Stimulated activated CD4-positive, alpha-beta T cell treated with anti-CD3 and anti-CD28 coated beads, Interleukin-15, amount 100 ng/mL, for 1 hour (primary cell): ENCODE measurements at places on chromosomes 6 and 20.

GRCh38 chr6:26545627-26546026 lies 7.5 kb downstream of the HMGN4 start:
- no peak for DNase-seq

DNA sequence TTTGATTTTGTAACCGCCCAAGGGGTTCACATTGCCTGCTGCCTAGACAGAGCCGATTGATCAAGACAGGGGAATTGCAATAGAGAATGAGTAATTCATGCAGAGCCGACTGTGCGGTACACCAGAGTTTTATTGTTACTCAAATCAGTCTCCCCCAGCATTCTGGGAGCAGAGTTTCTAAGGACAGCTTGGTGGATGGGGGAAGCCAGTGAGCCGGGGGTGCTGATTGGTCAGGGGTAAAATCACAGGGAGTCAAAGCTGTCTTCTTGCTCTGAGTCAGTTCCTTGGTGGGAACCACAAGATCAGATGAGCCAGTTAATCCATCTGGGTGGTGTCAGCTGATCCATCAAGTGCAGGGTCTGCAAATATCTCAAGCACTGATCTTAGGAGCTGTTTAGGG lies 60.0 kb upstream of the EZR start:
- no peak for DNase-seq

- no peak for DNase-seq
Measured at GRCh38 chr6:149846321-149846720, 17.8 kb downstream of the LRP11 start.

DNA sequence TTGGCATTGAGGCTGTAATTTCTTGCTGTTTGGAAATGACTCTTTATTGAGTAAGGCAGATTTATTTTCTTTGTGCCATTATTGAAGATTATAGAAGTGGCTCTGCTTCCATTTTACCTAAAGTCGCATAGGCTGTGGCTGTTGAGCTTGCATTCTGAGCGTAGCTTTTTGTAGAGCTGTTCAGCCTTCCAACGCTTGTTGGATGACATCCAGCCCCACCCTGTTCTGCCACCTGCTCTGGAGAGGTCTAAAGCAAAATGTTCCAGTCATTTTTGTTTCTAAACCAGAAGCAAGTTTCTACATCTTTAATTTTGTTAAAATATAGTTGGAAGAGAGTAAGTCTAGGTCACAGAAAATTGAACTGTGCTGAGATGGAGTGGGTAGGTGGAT lies 24.4 kb downstream of the UST start:
- DNase-seq, result no peak

DNA sequence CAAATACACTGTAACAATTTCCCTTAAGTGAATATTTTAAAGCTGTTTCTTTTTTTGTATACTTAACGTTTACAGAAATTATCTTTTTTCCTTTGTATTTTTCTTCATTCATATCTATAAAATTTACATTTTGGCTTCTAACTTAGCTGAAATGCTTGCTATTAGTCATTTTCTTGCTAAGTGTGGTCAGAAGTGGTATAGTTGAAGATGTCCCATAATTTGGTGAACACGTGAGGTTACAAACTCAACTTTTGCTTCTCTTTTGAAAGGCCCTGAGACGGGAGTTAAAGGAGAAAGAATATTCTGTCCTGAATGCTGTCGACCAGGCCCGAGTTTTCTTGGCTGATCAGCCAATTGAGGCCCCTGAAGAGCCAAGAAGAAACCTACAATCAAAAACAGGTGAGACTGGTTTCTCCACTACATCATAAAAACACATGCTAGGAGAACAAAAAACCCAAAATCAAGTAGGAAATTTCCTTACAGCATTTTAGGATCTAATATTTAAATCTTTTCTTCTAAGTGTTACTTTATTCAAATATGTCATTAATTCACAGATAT lies 445.0 kb downstream of the UTRN start:
- DNase-seq, result no peak

DNA sequence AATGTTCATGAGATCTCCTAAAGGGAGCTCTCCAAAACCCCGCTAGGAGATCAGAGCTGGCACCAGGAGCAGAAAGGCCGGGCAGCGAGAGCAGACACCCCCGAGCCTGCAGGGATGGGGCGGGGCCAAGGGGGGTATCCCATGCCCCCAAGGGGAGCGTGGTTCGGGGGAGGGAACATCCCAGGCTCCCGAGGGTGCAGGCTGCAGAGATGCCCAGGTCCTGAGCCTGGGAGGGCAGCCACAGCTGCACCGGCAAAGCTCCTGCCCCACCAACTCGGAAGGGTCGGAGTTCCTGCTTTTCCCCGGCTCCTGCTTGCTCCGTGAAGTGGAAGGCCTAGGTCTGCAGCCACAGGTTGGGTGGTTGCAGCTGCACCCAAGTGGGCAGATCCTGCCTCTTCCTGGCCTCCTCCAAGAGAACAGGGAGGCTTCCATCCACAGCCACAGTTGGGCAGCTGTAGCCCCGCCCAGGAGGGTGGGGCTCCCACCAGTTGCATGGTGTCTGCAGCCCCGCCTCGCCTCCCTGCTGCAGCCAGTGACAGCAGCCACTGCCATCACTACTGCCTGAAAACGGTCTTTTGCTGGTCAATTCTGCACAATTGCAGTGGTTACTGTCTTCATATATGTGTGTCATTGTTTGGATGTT lies 13.4 kb upstream of the GMNN start:
- DNase-seq, result no peak

DNA sequence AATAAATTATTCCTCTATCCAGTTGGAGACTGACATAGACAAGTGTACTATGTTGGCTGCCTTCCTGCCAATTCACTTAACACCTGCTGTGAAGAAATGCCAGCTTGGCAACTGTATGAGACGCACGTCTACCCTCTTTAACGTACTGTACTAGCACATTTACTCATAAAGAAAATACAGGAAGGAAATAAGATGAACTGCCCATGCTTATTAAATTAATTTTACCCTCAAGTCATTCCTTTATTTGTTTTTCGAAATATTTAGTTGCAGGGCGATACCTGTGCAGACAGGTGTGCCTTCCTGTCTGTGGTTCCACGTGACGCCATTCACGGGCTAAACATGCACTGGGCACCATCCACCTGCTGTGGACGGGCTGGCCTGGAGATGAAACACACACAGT lies 52.0 kb downstream of the PSMG4 start:
- DNase-seq, result no peak

GRCh38 chr20:11001764-11002540 lies 328.2 kb upstream of the JAG1 start:
- no peak for DNase-seq

DNA sequence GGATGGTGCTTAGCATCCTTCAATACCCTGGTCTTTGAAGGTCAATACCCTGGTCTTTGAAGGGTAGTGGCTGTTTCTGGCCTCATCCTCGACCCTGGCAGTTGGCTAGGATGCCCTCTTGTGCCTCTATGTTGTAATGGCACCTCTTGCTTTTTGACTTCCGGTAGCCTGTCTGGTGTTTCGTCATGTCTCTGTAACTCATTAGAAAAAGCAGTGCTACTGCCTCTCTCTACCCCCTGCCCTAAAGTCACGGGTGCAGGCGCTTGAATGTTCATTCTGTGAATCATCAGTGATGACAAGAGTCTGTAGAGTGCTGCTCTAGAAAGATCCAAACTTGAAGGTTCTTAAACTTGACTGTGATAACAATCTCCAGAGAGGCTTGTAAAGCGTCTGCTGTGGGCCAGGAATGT lies 28.3 kb downstream of the RSPO4 start:
- DNase-seq, result no peak

DNA sequence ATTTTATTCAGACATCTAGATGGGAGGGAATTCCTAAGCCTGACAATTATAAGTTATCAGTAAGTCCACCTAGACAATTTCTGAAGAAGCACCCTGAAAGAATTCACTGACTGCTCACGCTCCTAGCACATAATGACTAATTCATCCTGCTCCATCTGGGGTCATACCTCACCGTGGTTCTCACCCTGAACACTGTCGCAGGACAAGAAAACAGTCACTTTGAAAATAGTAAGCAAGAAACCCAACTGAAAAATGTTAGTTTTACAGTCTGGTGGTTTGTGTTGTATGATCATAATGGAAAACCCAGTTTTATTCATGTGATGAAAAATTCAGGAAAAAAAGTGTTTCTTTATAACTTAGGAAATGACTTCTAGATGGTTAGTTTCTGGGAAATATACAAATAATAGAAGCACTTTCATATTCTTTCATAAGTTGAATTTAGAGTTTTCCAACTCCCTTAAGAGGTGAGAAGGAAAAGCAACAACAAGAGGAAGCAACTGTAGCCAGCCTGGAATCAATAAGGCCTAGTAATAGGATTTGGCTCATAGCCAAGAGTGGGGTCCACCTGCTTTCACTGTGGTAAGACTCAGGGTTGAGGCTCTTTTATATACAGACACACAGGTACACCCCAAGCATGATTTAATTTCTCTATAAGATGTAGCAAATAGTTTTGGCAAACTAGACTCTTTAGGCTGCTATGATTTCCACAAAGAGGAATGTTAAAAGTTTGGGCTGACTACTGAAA lies 94.1 kb downstream of the HIVEP2 start:
- no peak for DNase-seq

DNA sequence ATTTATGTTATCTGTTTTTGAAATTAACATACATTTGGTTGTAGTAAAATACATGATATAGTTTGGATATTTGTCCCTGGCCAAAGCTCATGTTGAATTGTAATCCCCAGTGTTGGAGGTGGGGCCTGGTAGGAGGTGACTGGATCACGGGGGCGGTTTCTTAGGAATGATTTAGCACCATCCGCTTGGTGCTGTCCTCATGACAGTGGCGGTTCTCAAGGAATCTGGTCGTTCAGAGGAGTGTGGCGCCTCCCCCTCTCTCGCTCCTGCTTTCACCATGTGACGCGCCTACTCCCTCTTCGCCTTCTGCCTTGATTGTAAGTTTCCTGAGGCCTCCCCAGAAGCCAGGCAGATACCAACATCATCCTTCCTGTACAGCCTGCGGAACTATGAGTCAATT lies 29.0 kb downstream of the CTCFL start:
- no peak for DNase-seq

DNA sequence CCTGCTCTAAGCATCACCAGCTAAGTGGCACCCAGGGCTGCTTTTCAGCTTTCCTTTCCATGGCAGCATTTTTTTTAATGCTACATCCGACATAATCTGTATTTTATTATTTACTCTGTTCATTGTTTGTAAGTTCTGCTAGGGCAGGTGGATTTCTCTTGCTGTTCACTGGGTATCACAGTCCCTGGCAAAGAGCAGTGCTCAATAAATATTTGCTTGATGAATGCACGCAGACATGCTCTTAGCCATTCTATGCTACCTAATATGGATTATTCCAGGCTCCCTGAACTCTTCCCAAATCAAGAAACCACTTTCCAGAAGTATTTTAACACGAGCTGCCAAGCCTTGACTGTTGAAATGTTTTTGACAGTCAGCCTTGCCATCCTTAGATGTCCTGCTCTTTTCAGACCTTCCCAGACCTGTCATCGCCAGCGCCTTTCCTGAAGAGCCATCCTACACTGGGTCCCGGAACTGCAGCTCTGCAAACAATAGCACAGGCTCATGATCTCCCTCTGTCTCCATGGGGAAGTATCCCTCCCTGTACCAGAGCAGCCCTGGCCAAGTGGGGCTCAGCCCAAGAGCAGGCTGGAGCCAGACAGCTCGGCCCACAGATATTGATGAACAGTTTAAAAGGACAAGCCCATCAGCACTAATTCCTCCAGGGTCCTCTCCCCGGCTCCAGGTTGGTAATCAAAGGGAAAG lies 136.5 kb upstream of the CDH4 start:
- DNase-seq, result no peak

- DNase-seq, result no peak
Measured at GRCh38 chr6:46331461-46331860, 159.8 kb downstream of the RCAN2 start.

DNA sequence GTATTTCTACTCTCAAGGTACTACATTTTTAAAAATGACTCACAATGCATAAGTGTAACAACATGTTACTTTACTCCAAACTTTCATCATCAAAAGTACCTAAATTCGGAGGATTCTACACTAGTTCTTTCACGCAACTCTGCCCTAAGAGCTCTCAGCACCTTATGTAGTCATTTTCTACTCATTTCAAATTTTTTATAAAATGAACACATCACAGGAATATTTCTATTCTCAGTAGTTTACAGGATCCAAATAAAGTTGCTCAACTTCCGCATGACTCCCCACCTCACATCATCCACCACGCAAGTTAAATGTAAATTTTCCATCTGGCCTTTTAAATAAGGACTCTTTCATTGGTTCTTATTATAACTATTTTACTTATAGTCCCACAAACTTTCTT lies 344.9 kb upstream of the MANEA start:
- DNase-seq, result no peak

- DNase-seq, result no peak
Measured at GRCh38 chr6:45929421-45930361, 86.0 kb downstream of the CLIC5 start.

DNA sequence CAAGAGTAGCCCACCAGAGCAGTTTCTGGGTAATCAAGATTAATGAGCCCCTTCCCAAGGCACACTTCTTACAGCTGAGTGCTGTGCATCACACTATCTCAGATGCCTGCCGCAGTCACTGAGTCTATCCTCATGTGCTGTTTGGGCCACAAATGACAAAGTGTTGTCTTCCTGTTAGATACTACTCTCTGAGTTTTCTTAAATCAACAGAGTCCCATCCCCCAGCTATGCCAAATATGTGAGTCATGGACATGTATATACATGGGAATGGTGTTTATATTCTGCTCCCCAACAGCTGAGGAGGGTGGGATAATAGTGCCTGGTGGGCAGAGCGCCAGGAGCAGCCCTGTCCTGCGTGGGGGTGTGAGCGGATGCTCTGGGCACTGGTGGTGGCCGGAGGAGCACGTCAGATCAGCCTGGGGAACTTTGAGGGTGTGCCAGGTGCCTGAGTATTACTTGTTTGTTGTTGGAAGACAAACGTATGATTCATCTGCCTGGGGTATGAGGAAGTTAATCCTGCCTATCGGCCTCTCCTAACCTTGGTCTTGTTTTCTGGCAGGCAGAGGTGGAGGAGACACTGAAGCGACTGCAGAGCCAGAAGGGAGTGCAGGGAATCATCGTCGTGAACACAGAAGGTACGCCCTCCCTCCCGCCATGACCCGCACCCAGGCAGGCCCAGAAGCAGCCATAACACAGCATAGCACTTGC lies 9.6 kb downstream of the DYNLRB1 start:
- no peak for DNase-seq

DNA sequence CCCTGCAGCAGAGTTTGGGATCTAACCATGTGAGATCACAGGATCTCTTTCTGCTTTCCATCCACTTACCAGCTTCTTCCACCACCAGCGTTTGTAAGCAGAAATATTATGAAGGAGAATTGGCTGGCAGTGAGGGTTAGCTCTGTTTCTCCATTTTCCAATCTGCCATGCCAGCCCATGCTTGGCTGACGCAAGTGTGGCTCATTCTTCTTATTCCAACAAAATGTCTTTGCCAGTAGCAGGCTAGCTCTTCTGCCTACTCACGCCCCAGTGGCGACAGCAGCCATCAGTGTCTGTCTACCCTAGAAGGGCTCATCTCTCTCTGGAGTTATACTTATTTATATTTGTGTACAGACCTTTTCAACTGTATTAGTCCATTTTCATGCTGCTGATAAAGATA lies 286.2 kb downstream of the FARS2 start:
- DNase-seq, result no peak
